ENCODE measurements at places on chromosomes 3 and 15. TPM values are rescaled to one million over a fixed set of nuclear protein-coding genes. Genes with fewer than 3 reads are reported as not detected.

RASSF1 gene
- 28.6 TPM for total RNA-seq

FAM81A gene
- total RNA-seq: 0.39 TPM

B3GNT5 gene
- 23.4 TPM for total RNA-seq

ITIH3 gene
- total RNA-seq: 0.49 TPM

MYZAP gene
- total RNA-seq: 8.3 TPM

THRB gene
- total RNA-seq: 18.1 TPM

KLF15 gene
- 5.9 TPM for total RNA-seq

PPP4R2 gene
- total RNA-seq: 75.8 TPM

DUOXA2 gene
- total RNA-seq: not detected

- no peak for DNase-seq
These were observed 975.4 kb downstream of the ZPLD1 start for GRCh38 chr3:103410231-103410630.

DNA sequence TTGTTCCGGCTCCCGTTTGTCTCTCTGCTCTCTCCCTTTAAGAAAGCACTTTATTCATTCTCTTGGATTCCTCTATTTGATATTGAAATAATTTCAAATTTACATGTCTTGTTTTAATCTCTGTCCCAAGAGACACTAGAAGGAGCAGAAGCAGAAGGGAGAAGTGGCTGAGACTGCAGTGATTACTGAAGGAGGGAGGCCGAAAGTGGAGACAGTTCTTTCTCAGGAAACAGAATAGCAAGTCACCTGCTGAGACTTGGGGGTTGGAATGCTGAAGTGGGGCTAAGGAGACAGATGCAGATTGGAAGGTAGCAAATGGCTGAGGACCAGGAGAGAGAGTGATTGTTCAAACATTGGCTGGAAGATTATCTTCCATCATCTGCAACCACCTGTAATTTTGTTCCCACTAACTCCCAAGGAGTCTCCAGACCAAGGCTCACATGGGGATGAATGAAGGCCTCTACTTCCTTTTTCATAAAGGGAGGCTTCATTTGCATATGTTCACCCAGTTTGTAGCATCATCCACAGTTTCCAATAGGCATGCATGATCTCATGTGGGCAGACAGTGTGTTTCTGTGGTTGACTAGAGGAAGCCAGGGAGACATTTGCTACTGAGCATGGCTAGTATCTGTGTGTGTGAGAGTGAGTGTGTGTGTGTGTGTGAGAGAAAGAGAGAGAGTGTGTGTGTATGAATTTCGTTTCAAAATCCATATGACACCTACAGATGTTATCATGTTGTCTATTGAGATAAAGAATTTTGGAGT is 24.0 kb downstream of the LTF start:
- no peak for DNase-seq

GRCh38 chr3:126947429-126947828 is 35.5 kb upstream of the PLXNA1 start:
- DNase-seq: no peak

DNA sequence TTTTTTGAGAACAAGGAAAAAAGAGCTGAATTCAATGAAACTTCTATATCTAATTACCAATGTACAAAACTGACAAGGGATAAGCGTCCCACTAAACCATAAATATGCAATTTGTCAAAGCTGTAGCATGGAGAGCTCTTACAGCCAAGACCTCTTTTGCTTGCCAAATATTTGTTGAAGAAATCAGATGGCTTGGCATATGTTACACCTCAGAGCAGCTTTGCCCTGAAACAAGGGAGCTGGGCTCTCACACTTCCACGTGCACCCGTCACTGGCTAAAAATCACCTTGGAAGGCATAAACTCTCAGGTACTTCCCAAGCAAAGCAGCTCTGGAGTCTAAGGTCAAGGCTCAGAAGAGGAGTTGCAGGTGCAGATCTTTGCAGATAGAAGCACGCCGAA is 324.7 kb upstream of the SLCO3A1 start:
- DNase-seq: no peak

DNA sequence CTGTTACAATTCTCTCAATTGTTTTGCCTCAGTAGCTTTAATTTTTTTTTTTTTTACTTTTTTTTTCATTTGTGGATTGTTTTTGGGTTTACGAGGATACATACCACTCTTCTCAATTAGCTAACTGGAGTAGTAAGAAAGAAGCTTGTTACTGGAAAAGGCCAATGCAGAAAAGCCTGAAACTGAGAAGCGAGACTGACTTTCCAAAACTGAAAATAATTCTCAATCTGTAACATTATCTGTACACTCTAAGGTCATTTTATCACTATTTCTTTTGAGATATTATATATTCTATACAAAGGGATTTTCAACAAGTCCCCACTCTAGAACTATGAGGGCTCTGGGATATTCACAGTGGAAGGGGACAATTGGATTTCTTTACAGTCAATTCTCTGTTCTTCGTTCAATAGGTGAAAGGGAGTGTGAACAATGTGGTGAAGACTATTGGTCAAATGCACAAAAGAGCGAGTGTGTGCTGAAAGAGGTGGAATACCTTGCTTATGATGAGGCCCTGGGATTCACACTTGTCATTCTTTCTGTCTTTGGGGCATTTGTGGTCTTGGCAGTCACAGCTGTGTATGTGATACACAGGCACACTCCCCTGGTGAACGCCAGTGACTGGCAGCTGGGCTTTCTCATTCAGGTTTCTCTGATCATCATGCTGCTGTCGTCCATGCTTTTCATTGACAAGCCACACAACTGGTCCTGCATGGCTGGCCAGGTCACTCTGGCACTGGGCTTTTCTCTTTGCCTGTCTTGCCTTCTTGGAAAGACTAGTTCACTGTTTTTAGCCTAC is 83.9 kb upstream of the KCNAB1 start:
- no peak for DNase-seq

GRCh38 chr15:67048281-67049279 is 16.8 kb upstream of the SMAD3 start:
- DNase-seq: no peak

- no peak for DNase-seq
These were observed 503.9 kb upstream of the NR2F2 start for GRCh38 chr15:95826412-95827195.

GRCh38 chr3:160016972-160017371 is 28.3 kb downstream of the IL12A start:
- no peak for DNase-seq

DNA sequence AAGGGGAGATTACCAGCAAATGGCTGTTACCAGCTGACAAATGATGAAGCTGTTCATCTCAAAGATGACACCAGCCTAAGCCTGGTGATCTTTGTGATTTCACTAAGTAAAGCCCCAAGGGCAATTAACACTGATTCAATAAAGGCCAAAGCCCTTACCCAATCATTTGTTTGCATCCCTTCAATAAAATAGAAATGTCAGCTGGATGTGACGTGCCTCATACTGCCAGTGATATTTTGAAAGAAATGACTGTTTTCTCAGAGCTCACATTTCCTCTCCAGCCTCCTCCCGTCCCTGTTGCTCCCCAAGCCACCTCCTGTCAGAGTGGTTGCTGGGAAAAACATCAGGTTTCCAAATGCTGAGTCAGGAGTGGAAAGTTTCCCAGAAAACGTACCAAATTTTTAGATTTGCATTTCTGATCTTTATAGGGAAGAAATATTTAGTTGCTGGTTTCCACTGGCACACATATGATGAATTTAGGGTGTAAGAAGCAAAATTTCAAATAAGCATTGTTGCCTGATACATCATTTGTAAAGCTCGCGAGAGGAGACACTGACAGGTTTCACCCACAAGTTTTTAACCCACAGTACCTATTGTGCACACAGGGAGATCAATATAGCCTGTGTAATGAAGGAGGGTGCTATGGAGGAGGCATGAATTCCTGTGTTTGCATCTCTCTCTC is 21.0 kb downstream of the C2CD4A start:
- peak; percentile 46 for DNase-seq

GRCh38 chr3:193872265-193872753 is 263.6 kb upstream of the HES1 start:
- no peak for DNase-seq

DNA sequence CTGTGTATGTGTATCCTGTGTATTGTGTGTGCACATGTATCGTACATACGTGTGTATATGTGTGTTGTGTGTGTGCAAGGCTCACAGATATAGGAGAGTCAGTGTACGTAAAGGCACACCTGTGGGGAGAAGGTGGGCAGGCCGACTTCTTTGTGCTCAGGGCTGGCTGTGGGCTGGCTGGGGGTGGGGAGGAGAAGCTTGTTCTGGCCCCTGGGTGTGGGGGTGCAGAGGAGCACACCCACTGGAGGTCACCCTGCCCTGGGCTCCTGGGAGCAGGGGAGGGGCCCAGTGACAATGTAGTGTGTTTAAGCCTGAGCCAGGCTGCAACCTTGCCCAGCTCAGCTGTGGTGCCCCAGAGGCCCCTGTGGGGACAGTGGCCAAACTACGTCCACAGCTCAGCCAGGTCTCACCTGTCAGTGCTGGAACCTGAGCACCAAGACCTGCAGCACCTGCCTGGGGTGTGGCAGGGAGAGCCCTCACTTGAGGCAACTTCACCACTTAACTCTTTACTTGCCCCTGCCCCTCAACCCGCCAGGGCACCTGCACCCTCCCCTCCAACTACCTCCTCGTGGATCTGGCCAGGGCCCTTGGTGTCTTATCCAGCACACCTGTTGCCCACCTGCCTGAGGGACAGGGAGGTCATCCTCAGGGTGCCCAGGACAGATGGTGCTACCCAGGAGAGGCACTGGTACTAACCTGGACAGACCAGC is 2.6 kb upstream of the HHATL start:
- DNase-seq: no peak

- no peak for DNase-seq
These were observed 110.4 kb upstream of the PLAAT1 start for GRCh38 chr3:193130576-193130975.

GRCh38 chr3:189355481-189356201 is 183.9 kb downstream of the TPRG1 start:
- no peak for DNase-seq

GRCh38 chr3:126983276-126983652 is 349 bp downstream of the PLXNA1 start:
- no peak for DNase-seq

DNA sequence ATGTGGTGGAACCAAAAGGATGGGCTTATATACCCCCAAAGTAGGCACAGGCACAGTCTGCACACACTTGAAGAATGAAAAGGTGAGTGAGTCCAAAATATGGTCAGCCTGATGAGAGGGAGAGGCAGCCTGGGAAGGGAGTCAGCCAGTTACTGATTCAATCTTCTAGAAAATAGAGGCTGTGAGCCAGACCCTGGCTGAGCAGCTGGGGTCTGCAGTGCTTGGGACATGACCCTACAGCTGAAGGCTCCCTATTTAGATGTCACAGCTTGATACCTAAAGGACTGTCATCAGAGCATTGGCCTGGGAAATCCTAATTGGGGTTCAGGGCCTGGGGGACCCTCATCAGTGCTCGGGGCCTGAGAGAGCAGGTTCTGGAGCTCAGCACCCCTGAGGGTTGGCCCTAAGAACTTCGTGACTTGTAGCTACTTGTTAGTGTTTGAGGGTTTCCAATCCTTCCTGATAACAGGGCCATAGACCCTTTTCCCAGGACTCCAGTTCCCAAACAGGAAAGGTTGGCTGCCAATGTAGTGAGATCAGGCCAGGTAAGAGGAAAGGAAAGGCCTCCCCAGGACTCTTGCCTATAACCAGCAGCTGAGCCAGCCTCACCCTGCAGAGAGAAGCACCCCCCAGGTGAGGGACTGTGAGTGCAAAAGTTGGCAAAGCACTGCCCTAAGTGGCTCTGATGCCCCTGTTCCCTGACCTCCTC is 54.7 kb upstream of the SLCO2A1 start:
- no peak for DNase-seq

DNA sequence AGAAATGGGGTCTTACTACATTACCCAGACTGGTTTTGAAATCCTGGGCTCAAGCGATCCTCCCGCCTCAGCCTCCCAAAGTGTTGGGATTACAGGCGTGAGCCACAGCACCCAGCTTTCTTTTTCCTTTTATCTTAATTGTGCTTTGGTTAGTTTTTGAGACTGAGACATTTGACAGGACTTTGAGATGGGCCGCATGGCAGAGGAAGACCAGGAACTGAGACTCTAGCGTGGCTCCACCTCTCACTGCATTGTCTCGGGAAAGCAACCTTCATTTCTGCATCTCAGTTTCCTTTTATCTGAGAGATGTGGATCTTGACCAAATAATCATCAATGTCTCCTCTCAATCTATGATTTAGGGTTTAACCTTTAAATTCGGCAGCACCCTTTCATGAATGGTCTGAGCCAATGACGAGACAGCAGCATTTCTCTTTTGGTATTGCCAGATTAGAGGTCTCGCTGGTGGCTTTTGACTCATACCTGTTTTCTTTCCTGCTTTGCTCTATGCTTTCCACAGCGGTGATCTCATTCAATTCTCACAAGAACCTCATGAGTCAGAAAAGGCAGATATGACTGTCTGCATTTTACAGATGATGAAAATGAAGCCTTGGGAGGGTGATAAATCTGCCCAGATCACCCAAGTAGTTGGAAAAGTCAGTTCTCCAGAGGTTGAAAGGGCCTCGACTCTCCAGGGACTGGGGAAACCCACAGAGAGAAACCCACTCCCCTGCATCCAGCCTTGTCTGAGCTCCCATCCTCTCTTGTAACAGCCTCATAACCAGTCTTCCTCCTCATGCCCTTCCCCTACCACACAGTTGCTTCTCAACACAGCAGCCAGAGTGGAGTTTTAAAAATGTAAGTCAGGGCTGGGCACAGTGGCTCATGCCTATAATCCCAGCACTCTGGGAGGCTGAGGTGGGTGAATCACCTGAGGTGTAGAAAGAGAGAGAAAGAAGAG is 84.8 kb upstream of the FOXB1 start:
- no peak for DNase-seq

DNA sequence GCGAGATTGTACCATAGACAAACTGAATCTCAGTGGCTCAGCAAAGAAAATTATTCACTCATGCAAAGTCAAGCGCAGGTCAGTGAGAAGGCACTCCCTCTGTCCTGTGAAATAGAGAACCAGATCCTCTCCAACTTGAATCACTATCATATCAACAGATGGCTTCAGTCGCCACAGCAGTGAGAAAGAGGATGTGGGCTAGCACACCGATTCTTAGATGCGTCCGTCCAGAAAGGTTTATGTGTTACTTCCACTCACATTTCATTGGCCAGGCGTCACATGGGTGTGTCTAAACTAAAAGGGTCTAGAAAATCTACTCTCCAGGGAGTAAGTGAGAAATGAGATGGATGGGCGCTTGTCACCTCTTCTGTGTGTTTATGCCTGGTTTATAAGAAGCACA is 141.6 kb upstream of the KBTBD8 start:
- no peak for DNase-seq

GRCh38 chr3:142929109-142929508 is 34.4 kb downstream of the PAQR9 start:
- DNase-seq: no peak

GRCh38 chr3:171228240-171228639 is 201.7 kb upstream of the SLC2A2 start:
- no peak for DNase-seq

- DNase-seq: no peak
These were observed 22.4 kb downstream of the SPTSSB start for GRCh38 chr3:161348796-161349400.

GRCh38 chr3:65647369-65647768 is 391.3 kb downstream of the MAGI1 start:
- DNase-seq: no peak
